ENCODE measurements at places on chromosomes 7 and 10.

GRCh38 chr7:131482800-131483199 is 73.6 kb downstream of the PODXL start:
- no peaks in the 10 kb centered on the region for H3K27me3 ChIP-seq
- no peak overlapping the region for H3K4me3 ChIP-seq
- no peaks in the 10 kb centered on the region for H3K4me1 ChIP-seq
- no peaks in the 10 kb centered on the region for H3K36me3 ChIP-seq

- no peak overlapping the region for H3K4me3 ChIP-seq
- no peak overlapping the region for H3K27ac ChIP-seq
- peaks cover 9% of the 10 kb centered on the region for H3K27me3 ChIP-seq
- DNase-seq: no peak
- H3K4me1 ChIP-seq: no peaks in the 10 kb centered on the region
Observed at GRCh38 chr7:29841926-29842701, 35.8 kb downstream of the WIPF3 start.

DNA sequence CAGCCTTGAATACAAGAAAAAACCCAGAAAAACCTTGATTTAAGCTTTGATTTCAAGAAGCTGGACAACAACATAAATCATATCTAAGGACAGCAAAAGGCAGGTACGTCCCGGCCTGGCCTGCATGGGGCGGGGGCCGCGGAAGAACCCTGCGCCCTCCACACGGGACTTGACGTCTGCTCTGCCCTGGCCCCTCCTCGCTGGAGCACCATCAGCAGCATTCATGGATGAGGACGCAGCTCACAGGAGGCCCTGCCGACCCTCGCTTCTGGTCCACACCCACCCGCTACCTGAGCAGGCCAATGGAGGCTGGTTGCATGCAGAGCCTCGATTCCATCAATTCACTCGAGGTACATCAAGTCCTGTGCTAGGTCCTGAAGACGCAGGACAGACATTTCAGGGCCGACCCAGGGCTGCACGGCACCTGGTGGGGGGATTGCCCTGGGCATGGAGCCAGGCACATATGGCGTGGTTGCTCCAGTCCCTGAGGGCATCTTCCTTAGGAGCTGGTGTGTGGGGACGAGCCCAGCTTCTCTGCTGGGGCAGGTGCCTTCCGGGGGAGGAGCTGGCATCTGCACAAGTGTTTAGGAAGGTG is 63.1 kb upstream of the NKX6-2 start:
- no peak for DNase-seq
- no peak overlapping the region for H3K27ac ChIP-seq
- H3K4me1 ChIP-seq: peaks cover 13% of the 10 kb centered on the region
- peaks cover 7% of the 10 kb centered on the region for H3K27me3 ChIP-seq
- H3K36me3 ChIP-seq: no peaks in the 10 kb centered on the region

DNA sequence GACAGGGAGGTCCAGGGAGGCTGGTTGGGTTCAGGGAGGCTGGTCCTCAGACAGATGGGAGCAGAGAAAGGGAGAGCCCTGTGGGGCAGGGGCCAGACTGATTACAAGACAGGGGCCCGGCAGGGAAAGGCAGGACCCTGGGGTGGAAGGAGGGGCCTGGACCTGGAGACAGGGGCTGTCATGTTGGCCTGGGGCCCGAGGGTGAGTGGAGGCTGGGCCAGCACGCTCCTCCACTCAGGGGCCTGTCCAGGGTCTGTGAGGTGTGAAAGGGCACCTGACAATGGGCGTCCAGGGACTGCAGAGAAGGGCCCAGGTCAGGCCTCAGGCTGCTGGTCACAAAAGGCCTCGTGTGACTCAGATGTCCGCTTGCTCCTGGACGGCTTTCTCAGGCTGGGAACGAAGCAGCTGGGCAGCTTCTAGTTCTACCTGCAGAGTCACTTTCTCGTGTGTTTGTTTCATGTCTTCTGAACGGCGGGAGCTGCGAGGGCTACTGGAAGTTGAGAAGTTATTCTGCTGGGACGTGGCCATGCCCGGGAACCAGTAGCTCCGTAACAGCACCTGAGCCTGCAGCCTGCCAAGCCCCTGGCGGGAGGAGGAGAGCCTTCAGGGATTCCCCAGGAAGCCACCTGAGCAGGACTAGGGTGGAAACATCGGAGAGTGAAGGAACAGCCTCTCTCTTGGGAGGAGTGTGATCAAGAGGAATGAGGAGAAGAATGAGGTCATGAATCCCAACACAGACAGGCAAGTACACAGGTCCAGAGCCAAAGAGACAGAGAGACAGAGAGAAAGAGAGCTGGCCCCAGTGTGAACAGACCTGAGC is 65.8 kb downstream of the KLF6 start:
- H3K27ac ChIP-seq: no peak overlapping the region
- DNase-seq: no peak
- no peaks in the 10 kb centered on the region for H3K36me3 ChIP-seq
- peaks cover 3% of the 10 kb centered on the region for H3K4me1 ChIP-seq
- H3K27me3 ChIP-seq: peaks cover 2% of the 10 kb centered on the region

- H3K27me3 ChIP-seq: no peaks in the 10 kb centered on the region
- H3K27ac ChIP-seq: peak overlapping the region; percentile 10
- no peak for DNase-seq
- peaks cover 46% of the 10 kb centered on the region for H3K4me1 ChIP-seq
Observed at GRCh38 chr10:87935290-87936141, 72.1 kb downstream of the PTEN start.

- H3K4me3 ChIP-seq: no peak overlapping the region
- no peak overlapping the region for H3K27ac ChIP-seq
- H3K4me1 ChIP-seq: no peaks in the 10 kb centered on the region
- no peaks in the 10 kb centered on the region for H3K27me3 ChIP-seq
Observed at GRCh38 chr7:107846324-107846723, 43.3 kb upstream of the SLC26A3 start.

DNA sequence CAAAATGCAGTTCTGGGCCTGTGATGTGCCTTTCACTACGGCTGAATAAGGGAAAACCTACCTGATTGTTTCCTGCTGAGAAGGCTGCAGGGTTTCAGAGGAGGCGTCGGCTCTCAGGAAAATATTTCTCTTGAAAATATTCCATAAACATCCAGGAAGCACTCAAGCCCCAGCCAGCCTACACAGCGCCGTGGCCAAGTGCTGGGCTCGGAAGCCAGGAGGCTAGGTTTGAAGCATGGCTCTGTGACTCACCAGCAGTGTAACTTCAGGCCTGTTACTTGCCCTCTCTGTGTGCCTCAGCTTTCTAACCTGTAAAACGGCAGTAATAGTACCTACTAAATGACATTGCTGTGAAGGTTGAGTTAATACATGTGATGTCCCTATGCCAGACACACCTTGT is 399.1 kb downstream of the GATA3 start:
- H3K36me3 ChIP-seq: no peaks in the 10 kb centered on the region
- no peak overlapping the region for H3K27ac ChIP-seq
- H3K4me1 ChIP-seq: peaks cover 4% of the 10 kb centered on the region
- H3K27me3 ChIP-seq: peaks cover 28% of the 10 kb centered on the region
- DNase-seq: no peak

DNA sequence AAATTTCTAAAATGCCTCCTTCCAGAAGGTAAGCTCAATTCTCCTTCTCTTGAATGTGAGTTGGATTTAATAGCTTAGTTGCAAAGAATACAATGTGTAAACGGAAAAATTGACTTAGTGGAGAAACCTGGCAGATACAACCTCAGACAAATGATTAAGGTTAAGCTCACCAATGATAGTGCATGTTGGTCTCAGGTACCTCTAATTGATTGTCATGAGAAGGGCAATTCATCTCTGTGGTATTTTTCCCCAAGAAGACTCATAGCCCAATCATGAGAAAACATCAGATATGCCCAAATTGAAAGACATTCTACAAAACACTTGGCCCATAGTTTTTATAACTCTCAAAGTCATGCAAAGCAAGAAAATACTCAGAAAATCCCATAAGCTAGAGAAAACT is 36.2 kb upstream of the TMEM106B start:
- H3K27ac ChIP-seq: no peak overlapping the region
- peaks cover 19% of the 10 kb centered on the region for H3K4me1 ChIP-seq
- no peaks in the 10 kb centered on the region for H3K27me3 ChIP-seq
- no peak for DNase-seq
- peaks cover 14% of the 10 kb centered on the region for H3K36me3 ChIP-seq

GRCh38 chr10:46255801-46256747 is 30.7 kb upstream of the ANTXRL start:
- peak; percentile 37 for DNase-seq
- H3K36me3 ChIP-seq: peaks cover 13% of the 10 kb centered on the region
- H3K27ac ChIP-seq: peak overlapping the region; percentile 48
- H3K27me3 ChIP-seq: no peaks in the 10 kb centered on the region

- DNase-seq: no peak
- H3K4me3 ChIP-seq: no peak overlapping the region
- H3K36me3 ChIP-seq: peaks cover 57% of the 10 kb centered on the region
- no peaks in the 10 kb centered on the region for H3K27me3 ChIP-seq
Observed at GRCh38 chr7:138585283-138585993, 115.7 kb downstream of the SVOPL start.

- no peak for DNase-seq
- H3K27ac ChIP-seq: peak overlapping the region; percentile 10
- peaks cover 6% of the 10 kb centered on the region for H3K27me3 ChIP-seq
- no peaks in the 10 kb centered on the region for H3K36me3 ChIP-seq
- H3K4me1 ChIP-seq: peaks cover 6% of the 10 kb centered on the region
- no peak overlapping the region for H3K4me3 ChIP-seq
Observed at GRCh38 chr10:114615600-114616007, 42.5 kb downstream of the ABLIM1 start.

DNA sequence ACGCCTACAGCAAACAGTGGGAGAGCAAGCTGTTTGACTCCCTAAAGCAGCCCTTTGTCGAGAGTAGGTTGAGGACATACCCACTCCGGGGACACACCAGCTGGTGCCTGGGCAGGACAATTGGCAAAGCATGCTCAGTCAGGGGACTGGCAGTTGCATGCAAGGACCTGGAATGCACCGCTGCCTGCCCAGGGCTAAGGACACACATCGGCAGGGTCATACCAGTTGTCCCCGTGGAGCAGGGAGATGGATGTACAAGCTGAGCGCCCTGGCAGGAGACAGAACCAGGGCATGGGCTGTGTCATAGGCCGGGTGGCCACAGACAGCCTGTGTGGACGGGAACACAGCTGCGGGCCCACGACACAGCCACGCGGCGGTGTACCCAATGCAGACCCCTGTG is 18.3 kb upstream of the ELN start:
- H3K27ac ChIP-seq: no peak overlapping the region
- H3K4me1 ChIP-seq: no peaks in the 10 kb centered on the region
- DNase-seq: no peak
- H3K4me3 ChIP-seq: no peak overlapping the region
- H3K27me3 ChIP-seq: peaks cover 3% of the 10 kb centered on the region

- no peak for DNase-seq
- no peaks in the 10 kb centered on the region for H3K4me1 ChIP-seq
- no peaks in the 10 kb centered on the region for H3K27me3 ChIP-seq
- no peak overlapping the region for H3K4me3 ChIP-seq
- peak overlapping the region; percentile 88 for H3K27ac ChIP-seq
- peaks cover 17% of the 10 kb centered on the region for H3K36me3 ChIP-seq
Observed at GRCh38 chr7:152132812-152133211, 107.3 kb downstream of the GALNT11 start.

- no peaks in the 10 kb centered on the region for H3K36me3 ChIP-seq
- no peaks in the 10 kb centered on the region for H3K27me3 ChIP-seq
- no peak for DNase-seq
- H3K4me1 ChIP-seq: no peaks in the 10 kb centered on the region
- no peak overlapping the region for H3K4me3 ChIP-seq
Observed at GRCh38 chr7:15105711-15106110, 203.2 kb upstream of the DGKB start.

All from naive thymus-derived CD8-positive, alpha-beta T cell (primary cell).